Stimulated activated CD8-positive, alpha-beta memory T cell treated with anti-CD3 and anti-CD28 coated beads, Interleukin-4, amount 100 ng/mL, for 1 hour (primary cell): ENCODE measurements at places on chromosomes 3 and 15.

DNA sequence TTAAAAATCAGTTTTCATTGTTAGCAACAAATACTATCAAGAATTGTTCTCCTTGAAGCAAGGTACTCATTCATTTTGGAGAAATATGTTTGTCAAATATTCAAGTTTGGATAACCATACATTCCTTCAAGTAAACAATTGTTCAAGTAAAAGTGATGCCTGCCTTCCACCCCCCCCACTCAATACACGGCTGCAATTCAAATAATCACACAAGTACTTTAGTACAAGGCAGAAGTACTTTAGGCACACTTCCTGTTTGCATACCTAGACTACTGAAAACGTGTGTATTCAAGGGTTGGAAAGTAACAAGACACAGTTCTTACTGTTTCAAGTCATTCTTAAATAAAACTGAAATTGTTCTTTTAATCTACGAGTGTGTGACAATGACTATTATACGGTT is 45.4 kb downstream of the TJP1 start:
- no peak for DNase-seq

DNA sequence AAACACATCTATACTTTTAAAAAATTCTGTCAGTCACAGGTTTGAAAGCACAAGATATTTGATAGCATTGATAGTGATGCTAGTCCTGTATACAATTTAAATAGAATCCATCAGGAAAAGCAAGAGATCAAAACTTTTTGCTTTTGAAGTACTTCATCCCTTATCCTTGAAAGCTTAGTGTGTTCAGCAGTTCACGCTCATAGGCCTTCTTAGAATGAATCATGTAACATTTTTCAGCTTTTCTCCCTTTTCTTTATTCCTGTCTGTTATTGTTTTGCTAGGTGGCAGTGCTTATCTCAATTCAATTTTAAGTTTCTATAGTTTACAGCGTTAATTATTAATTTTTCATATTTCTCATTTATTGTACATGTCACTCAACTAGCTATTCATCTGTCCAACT is 69.1 kb downstream of the FGF7 start:
- DNase-seq: no peak

- no peak for DNase-seq
These were observed 62.6 kb upstream of the PDZRN3 start for GRCh38 chr3:73687106-73688004.

DNA sequence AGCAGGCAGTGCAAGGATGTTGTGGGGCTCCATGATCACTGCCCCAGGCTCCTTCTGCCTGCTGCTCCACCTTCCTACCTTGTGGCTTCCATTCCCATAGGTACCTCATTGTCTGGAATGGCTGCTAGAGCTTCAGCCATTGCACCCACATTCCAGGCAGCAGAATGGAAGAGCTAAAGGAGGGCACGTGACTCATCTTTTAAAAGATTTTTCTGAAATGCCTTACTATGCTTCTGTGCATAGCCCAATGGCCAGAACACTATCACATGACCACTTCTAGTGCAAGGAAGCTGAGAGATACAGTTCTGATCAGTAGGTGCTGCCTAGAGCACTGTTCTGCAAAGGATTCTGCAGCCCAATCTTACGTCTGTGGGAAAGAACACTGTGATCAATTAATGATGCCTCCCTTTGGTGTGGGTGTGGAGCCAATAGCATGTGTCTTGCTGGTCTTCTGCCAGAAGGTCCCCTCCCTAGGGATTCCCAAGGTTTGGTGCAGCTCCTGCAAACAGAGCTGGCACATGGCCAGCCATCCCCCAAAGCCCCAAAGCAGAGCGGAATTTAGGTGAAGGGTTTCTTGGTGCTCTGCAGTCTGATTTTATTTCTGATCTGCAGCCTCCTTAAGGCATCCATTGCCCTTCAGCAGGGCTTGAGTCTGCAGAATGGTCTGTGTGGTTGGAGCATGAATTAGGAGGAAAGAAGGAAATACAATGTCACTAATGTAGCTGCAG is 34.4 kb downstream of the SPSB4 start:
- DNase-seq: no peak

DNA sequence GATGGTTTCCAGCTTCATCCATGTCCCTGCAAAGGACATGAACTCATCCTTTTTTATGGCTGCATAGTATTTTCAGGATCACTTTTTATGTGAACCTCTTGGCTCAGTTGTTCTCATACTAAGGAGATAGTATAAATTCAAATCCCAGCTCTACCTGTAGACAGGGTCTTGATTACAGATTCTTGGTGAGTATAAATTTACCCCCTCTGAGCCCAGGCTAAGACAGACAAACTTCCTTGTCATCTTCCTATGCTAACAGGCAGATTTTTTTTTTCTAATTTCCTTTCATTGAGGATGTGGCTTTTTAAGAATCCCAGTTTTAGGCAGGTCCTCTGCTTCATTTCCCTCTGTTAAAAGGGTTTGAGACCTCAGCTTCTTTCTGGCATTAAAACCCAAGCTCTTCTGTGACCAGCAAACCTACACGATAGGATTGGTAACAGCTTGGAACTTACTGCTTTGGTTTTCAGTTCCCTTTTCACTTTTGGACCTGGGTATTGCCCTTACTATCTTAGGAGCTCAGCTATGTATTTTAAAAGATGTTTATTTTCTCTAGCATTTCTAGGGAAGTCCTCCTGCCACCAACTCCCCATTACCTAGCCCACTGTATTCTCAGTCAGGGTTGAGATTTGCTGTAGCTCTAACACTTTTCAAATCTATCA is 72.5 kb downstream of the VPS8 start:
- DNase-seq: no peak

GRCh38 chr15:38878926-38879325 is 314.3 kb upstream of the RASGRP1 start:
- DNase-seq: no peak

DNA sequence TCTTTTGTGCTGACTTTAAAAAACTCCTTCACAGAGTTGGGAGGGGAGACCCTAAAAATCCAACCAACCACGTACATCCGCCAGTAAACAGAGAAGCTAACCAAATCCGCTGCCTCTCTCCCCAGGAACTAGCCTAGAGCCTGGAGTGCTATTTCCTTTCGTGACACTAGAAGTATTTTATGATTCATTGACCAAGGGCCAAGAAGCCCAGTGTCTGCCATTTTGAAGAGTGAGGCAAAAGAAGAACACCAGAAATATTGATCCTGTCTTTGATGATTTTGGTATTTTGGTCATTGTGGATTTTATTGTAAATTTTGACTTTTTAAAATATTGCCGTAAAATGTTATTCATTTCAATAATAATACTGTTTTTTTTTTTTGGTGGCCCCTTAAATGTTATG is 10.5 kb upstream of the CTSH start:
- DNase-seq: no peak
